ENCODE measurements at places on chromosomes 1 and 21.

- no peak for DNase-seq
Measured at GRCh38 chr1:241507189-241507863, 12.2 kb downstream of the FH start.

DNA sequence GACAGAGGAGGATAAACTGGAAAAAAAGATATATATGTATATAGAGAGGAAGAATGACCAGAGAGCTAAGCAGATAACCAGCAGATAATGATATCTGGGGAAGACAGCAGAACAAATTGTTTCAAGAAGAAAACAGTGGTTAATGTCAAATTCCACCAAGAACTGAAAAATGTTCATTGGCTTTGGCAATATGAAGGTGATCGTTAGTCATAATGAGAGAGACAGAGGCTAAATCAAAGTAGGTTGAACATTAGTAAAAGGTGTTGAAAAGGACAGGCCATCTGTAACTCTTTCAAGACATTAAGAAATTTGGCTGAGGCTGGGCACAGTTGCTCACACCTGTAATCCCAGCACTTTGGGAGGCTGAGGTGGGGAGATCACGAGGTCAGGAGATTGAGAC is 25.3 kb upstream of the CR2 start:
- DNase-seq = no peak

- no peak for DNase-seq
Measured at GRCh38 chr1:9658199-9658598, 6.7 kb downstream of the PIK3CD start.

DNA sequence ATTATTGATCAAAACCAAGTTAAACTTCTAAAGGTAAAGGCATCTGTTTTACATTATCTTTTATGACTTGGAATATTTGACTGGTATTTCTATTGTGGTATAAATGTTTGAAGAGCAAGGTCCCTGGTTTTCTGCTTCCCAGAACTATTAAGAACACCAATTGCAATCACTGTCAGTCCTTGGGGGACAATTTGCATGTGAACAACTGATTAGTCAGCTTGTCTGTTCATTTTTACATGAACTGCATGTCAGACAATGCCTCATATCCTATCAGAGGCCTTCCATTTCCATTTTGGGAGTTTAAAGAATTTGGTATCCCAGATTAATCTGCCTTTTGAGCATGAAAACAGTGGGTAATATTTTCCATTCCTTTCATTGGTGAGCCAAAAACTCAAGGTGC is 654.9 kb upstream of the USP24 start:
- DNase-seq = no peak

DNA sequence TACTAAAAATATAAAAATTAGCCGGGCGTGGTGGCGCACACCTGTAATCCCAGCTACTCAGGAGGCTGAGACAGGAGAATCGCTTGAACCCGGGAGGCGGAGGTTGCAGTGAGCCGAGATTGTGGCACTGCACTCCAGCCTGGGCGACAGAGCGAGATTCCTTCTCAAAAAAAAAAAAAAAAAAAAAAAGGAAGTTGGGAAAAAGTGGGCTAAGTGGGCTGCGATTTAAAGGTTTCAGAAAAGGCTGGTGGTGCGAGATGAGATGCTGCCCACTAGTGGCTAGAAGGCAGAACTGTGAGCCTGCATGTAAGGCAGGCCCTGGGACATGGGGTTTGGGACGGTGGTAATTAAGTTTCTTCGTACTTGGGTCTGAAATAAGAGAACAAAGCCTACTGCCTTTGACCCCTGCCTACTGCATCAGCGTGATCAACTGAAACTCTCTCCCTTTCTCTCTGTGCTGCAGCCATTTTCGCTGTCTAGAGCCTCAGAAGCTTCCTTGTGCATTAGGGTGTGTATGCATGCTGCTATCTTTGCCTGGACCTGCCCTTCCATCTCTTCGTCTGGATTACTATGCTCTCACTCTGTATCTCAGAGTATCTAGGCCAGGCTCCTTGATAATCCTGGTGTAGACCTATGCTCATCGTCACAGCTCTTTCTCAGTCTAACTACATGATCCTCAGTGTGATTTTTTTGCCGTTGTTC is 12.4 kb downstream of the FMOD start:
- no peak for DNase-seq

DNA sequence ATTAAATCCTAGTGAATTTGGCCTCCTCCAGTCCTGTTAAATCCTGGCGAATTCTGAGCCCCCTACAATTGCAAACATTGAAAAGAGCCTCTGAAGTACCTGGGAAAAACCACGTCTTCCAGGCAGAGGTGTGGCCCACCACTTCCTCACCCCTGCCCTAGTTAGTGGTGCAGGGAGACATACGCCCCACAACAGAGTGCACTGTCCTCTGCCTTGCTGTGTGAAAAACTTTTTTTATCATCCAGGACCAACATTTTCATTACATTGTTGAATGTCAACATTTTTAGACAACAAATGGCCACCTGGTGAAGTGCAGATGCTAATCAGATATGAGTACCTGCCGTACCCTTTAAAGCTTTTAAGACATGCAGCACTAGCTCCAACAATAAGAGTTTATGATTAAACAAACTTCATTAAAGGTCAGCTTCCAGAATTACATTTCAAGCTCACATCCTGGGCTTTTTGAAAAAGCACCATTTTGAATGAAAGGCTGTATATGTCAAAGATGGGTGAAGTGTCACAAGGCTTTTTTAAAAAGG is 13.6 kb upstream of the TMPRSS2 start:
- no peak for DNase-seq

DNA sequence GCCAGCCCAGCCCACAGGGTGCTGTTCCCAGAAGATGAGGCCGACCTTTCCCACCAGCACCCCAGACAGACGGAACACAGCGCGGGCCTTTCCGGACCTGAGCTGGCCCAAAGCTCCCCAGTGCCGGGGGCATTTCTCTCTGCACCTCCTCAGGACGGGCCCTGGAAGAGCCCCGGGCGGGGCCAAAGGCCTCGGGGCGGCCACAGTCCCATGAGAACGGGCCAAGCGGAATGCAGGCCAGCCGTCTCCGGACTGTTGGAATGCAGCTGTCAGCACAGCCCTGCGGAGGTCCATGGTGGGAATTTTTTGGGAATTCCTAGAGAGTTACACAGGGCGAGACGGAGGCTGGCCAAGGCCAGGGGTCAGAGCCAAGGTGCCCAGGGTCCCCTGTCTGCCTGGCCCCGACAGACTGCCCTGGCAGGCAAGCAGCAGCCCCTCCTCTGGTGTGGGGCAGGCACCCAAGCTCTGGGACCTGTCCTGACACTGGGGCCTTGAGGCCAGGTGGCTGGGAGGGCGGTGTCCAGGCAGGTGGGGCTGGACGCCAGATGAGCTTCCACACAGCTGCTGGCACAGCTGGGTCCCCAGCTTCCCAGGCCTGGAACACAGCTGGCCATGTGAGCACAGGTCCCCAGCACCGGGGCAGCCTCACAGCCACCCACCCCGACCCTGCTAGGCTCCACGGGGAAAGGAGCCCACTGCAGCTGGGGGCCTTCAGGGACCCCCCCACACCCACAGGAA is 63.0 kb downstream of the MEGF6 start:
- no peak for DNase-seq

- no peak for DNase-seq
Measured at GRCh38 chr1:57910782-57911181, 486.9 kb upstream of the DAB1 start.

All from stimulated activated CD4-positive, alpha-beta T cell treated with anti-CD3 and anti-CD28 coated beads, Interleukin-15, amount 100 ng/mL, for 1 hour (primary cell).